Lung (tissue), 17 donors: ENCODE measurements at places on chromosomes 11 and 22. TPM values are rescaled to one million over a fixed set of nuclear protein-coding genes. Genes with fewer than 3 reads are reported as not detected.

DNA sequence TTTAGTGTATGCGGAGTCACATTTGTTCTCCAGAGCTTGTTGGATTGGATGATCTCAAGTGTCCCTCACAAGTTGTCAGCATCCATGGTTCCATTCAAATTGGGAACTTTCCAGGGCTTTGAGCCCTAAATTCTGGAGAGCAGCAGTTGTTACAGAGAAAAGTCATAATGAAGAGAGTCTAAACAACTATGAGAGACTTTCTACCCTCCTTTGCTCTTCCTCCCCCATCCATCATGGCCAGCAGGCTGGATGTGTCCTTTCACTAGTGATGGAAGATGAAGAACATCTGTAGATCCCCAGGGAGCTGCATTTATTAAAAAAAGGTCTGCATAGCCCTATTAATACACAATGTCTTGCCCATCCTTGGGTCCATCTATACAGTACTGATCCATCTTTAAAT lies 129.6 kb upstream of the TIMP3 start:
- H3K27ac ChIP-seq = no peak overlapping the region
- H3K27me3 ChIP-seq = no peaks in the 10 kb centered on the region
- peaks cover 9% of the 10 kb centered on the region for H3K4me1 ChIP-seq

GRCh38 chr11:44379141-44380008 lies 69.4 kb upstream of the ALX4 start:
- DNase-seq = no peak
- H3K27ac ChIP-seq = no peak overlapping the region
- H3K36me3 ChIP-seq = no peaks in the 10 kb centered on the region
- H3K4me1 ChIP-seq = peaks cover 13% of the 10 kb centered on the region

DNA sequence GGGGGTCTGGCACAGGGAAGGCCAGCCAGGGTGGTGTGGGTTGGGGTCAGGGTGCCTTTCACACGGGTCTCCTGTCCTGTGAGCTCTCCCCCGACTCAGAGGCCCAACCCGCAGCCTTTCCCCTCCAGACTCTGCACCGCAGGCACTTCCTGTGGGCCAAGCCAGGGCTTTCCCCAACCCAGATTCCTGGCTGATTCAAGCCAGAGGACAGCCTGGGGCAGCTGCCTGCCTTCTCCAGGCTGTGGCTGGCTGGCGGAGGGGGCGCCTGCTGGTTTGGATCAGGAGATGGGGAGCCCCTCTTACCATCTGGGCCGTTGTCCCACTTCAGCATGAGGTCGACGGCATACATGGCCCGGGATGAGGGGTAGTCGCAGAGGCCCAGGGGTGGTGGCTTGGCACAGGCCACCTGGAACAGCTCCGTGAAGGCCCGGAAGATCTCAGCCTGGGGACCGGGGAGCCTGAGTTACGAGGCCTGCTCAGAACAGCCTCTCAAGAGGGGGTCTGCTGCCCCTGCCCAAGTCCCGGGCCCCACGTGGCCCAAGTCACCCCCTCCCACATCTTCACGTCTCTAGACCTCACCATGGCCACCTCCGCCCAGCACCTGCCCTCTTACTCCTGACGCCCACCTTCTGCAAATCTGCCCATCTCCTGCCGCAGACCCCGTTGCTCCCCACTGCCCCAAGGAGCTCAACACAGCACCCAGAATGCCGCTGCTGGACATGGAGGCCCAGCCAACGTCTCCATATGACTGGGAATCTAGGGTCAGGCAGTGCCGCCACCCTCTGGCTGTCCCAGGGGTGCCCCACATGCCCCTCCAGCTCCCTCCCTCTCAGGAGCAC lies 17.3 kb downstream of the TSPO start:
- DNase-seq = no peak
- H3K4me1 ChIP-seq = no peaks in the 10 kb centered on the region
- peaks cover 54% of the 10 kb centered on the region for H3K36me3 ChIP-seq
- no peaks in the 10 kb centered on the region for H3K27me3 ChIP-seq
- no peak overlapping the region for H3K4me3 ChIP-seq

- DNase-seq = no peak
- no peak overlapping the region for H3K27ac ChIP-seq
- H3K27me3 ChIP-seq = no peaks in the 10 kb centered on the region
- no peak overlapping the region for H3K4me3 ChIP-seq
Observed at GRCh38 chr11:106152824-106153223, 75.4 kb downstream of the AASDHPPT start.

GRCh38 chr11:124238512-124238911 lies 2.4 kb upstream of the OR8G1 start:
- no peaks in the 10 kb centered on the region for H3K4me1 ChIP-seq
- DNase-seq = no peak
- H3K36me3 ChIP-seq = no peaks in the 10 kb centered on the region
- no peaks in the 10 kb centered on the region for H3K27me3 ChIP-seq
- H3K4me3 ChIP-seq = no peak overlapping the region

DNA sequence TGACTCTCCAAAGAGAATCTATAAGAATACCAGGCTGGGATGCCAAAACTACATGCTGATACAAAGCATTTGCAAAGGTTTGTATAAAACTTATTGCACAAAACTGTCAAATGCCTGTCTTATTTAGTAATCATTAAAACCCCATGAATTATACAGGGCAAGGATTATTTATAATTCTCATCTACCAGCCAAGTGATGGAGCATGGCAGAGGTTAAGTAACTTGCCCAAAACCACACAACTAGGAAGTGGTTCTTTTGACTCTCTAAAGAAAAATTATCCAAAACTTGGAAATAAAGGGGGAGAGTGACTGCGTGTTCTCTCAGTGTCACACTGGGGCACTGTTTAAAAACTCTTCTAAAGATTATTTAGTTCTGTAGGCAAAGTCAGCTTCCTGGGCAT lies 17.4 kb upstream of the CLMP start:
- DNase-seq = no peak
- H3K4me3 ChIP-seq = no peak overlapping the region
- peaks cover 4% of the 10 kb centered on the region for H3K27me3 ChIP-seq
- no peak overlapping the region for H3K27ac ChIP-seq

DNA sequence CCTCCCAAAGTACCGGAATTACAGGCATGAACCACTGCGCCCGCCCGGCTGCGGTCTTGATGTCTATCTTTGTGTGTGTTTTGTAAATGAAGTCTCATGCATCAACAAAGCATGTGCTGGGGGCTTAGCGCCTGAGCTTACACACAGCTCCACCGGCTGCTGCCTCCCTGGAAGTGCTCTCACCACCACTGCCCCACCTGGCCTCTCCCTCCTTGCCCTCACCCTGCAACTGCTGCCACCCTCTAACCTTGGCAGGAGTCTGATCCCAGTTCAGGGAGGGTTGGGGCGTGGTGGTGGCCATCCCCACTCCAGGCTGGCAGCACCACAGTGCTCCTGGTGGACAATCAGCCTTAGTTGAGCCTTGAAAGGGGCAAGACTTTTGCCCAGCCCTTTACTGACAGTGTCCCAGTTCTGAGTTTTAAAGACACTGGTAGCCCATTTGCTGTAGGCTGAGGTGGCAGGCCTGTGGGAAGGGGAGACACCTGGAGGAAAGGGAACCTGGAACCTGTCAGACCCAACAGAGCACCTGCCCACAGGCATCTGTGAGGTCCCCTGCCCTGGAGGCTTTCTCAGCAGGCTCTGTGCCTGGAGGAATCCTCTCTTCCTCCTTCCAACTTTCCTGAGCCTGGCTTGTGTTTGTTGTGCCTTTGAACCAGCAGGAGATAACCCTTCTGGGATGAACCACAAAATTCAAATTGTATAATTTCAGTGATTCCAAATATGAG lies 42.4 kb upstream of the WEE1 start:
- H3K27ac ChIP-seq = no peak overlapping the region
- no peak for DNase-seq
- no peak overlapping the region for H3K4me3 ChIP-seq
- H3K4me1 ChIP-seq = no peaks in the 10 kb centered on the region

DNA sequence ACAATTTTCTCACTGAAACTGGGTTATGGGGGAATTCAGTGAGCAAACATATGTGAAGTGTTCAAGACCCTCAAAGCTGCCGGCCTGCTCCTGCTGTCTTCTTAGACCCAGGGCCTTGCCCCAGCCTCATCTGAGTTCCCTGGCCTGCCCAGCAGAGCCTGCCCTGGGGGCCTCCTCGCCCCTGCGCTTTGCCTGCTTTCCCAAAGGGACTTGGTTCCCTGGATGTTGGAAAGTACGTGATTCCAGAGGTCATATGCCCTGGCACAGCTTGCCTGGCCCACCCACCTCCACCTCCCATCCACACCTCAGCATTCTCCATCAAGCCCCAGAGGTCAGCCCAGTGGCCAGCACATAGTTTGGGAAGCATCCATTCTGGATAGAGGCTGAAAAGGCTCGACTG lies 13.7 kb upstream of the POU2F3 start:
- no peaks in the 10 kb centered on the region for H3K36me3 ChIP-seq
- H3K4me1 ChIP-seq = peaks cover 3% of the 10 kb centered on the region
- no peak for DNase-seq
- H3K27ac ChIP-seq = no peak overlapping the region
- no peaks in the 10 kb centered on the region for H3K27me3 ChIP-seq

The PICALM gene
- total RNA-seq = 454 TPM

The CBX6 gene
- total RNA-seq = 14.6 TPM

The SCGB1A1 gene
- 16.0 TPM for total RNA-seq

The PRG3 gene
- total RNA-seq = not detected

The CRYBA4 gene
- not detected for total RNA-seq

The C2CD2L gene
- total RNA-seq = 6.5 TPM
